ENCODE measurements at places on chromosomes 5 and 9.

- DNase-seq, result no peak
Measured at GRCh38 chr9:127707766-127708165, 978 bp downstream of the CFAP157 start.

DNA sequence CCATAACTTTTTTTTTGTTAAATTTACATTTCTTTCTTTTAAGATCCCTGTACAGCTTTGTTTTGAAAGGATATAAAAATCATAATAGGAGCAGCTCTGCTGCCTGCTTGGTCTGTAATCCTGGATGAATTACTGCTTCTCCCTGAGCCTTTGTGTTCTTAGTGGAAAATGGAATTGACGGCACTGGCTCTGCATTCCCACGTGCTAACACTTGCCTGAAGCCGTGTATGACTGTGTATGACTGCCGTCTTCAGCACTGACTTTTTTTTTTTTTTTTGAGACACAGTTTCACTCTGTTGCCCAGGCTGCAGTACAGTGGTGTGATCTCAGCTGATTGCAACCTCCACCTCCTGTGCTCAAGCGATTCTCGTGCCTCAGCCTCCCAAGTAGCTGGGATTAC is 4.8 kb downstream of the THG1L start:
- no peak for DNase-seq

GRCh38 chr5:119131530-119132304 is 60.8 kb downstream of the DMXL1 start:
- no peak for DNase-seq

- DNase-seq, result no peak
Measured at GRCh38 chr9:93463638-93464248, 10.4 kb upstream of the FAM120AOS start.

DNA sequence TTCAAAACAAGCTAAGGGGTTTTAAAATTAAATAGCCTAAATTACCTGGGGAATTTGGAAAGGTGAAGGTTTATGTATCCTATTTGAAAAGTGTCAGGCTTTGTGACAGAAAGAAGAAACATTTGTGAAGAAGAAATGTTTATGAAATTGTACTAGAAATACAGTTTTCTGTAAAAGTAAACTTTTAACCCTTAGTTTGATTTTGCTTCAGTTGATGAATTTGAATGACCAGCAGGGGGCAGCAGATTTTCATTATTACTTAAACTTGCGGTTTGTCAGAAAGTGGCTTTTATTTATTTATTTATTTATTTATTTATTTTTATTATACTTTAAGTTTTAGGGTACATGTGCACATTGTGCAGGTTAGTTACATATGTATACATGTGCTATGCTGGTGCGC is 58.1 kb downstream of the NNT start:
- DNase-seq, result no peak

- no peak for DNase-seq
Measured at GRCh38 chr9:7403839-7404487, 395.6 kb downstream of the DMAC1 start.

- no peak for DNase-seq
Measured at GRCh38 chr5:60010853-60011252, 117.3 kb upstream of the PDE4D start.

DNA sequence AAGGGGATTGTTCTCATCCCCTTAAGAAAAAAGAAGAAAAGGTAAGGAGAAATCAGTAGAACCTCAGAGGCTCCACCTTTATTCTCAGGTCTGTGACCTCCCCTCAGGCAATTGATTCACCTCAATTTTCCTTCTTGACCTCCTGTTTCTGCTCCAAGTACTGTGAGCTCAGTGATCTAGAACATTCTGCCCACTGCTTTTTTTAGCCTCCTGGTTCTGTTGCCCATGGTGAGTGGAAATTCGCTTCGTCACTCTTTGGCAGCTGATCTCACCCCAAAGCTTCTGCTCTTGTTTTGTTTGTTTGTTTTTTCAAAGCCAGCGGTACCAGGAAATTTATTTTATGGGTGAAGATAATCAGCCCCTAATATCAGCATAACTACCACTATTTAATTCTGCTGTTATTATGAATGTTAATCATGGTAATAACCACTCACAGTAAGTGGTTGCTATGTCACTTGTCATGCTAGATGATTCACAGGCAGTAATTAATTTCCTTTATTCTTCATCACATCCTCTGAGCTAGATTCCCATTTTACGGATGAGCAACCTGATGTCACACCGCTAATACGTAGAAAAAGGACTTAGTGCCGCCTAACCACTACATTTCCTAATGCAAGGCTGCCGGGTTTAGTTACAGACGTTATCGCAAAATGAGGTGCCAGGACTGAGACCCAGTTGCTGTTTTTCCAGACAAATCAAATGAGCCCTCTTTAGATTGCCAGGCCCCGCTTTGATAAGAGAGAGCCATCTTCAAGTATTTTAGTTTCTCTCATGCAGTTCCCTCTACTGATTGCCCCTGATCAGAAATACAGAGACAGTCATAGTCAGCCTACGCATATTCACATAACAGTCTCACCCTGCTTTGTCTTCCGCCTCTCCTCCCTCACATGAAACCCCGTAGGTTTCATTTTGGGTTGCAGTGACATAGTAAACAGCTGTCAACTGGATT is 78.2 kb downstream of the CYFIP2 start:
- DNase-seq, result no peak

- no peak for DNase-seq
Measured at GRCh38 chr5:141182248-141182647, at the start of gene PCDHB16. PCDHB16 (plus strand) TSS chr5:141182387; CDS start chr5:141182560, 173 bp downstream.

DNA sequence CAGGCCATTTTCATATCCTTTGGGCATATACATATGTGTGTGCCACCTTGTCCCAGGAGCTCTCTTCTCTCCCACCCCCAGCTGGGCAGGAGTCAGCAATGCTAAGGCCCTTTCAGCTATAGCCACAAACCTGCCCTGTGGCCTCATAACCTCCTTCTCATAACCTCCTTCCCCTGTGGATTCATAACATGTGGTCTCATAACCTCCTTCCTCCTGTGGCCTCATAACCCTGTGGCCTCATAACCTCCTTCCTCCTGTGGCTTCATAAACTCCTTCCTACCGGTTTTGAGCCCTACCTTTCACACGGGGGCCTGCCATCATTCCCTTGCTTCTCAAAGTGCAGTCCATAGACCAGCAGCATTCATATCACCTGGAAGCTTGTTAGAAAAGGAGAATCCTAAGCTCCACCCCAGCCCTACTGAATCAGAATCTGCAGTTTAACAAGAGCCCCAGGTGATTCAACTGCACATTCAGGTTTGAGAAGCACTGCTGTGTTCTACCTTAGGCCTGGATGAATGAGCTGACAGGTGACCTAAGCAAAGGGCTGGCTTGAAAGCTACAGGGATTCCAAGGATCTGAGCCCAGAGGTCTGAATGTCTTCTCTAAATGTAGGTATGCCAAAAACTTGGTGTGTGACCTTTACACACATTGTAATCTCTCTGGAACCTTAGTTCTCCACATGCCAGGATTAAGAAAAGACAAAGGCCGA is 41.9 kb upstream of the PLPP6 start:
- DNase-seq, result no peak

DNA sequence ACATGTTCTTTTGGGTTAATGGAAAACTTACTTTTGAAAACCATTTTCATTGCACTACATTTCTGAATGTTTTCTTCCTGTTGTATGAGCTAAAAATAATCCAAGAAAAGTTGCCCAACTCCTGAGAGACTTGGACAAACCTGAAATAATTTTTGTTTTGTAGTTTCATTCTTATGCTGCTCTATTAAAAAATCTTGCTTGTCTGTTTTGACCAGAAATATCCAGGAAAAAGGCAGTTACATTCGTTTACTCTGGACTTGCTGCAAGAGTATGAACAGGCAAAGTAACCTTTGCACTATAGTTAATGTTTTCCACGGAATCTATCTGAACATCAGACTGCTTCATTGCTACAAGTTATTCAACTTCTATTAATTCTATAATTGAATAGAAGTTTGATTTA is 200.1 kb upstream of the DAB2 start:
- no peak for DNase-seq

- DNase-seq, result no peak
Measured at GRCh38 chr9:126144196-126144595, 182.4 kb upstream of the MVB12B start.

- no peak for DNase-seq
Measured at GRCh38 chr5:155807884-155808576, 518.9 kb upstream of the SGCD start.

DNA sequence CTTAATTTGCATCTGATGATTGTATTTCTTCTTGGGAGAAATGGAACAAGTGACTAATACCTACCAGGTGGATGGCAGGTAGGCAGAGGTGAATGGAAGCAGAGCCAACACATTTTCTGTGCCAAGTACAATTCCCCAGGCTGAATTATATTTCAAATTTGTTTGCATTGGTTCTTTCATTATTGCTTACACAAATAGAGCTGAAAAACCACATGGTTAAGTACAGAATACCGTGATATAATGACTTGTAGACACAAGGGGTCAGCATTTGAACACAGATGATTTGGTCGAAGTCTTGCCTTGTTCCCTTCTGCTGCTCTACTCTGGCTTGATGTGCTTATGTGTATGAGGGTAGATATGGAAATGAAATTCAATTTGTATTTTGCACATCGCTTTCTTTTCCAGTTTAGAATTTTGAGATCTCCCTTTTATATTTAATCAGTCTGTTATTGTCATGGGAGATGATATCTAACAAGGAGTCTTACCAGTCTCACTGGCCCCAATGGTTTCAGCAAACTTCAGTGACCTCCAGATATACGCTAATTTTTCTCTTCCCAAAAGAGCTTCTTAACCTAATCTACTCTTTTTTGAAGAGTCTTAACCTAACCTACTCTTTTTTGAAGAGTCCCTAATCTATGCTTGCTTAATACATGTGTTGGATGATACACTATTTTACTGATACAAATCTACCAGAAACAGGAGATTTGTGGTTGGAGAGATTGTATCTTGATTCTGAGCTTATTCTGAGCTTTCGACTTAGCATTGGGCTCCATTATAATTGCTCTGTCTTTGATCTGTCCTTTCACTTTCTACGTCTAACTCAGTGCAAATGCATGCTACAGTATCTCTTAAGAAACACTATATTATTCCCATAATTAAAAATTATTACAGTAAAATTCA is 88.1 kb downstream of the PCSK1 start:
- DNase-seq, result no peak

DNA sequence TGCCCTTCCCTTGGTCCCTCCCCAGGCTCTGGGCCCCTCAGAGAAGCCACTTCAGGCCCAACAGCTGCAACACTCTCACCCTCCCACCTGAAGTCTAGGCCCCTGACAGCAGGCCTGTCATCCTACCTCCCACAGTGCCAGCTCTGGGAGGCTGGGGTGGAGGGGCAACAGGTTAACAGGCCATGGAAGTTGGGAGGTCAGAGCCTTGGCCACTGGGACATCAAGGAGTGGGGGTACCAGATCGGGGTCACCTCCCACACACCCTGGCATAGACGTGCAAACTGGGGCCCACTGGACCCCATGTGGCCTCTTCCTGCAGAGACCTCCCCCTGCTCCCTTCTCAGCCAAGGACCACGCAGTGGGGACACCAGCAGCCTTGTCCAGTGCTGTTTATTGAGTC is 2.8 kb downstream of the SSNA1 start:
- DNase-seq, result no peak

GRCh38 chr9:89435071-89435823 is 62.7 kb downstream of the SEMA4D start:
- DNase-seq, result no peak

DNA sequence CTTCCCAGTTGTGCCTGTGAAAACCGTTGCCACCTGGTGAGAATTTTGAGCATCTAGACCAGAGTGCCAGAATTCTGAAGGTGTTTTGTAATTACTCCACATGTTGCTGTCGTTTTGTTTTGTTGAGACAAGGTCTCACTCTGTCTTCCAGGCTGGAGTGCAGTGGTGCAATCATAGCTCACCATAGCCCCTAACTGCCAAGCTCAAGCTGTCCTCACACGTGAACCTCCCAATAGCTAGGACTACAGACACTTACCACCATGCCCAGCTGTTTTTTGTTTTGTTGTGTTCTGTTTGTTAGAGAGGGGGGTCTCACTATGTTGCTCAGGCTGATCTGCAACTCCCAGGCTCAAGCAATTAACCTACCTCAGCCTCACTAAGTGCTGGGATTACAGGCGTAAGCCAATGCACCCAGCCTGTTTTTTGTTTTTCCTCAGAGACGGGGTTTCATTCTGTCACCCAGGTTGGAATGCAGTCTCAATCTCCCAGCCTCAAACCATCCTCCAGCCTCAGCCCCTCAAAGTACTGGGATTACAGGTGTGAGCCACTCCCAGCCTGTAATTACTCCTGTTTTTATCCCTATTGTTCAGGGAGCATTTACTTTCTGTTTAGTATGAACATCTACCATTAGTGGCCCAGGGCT is 121.1 kb upstream of the DMRT1 start:
- no peak for DNase-seq

DNA sequence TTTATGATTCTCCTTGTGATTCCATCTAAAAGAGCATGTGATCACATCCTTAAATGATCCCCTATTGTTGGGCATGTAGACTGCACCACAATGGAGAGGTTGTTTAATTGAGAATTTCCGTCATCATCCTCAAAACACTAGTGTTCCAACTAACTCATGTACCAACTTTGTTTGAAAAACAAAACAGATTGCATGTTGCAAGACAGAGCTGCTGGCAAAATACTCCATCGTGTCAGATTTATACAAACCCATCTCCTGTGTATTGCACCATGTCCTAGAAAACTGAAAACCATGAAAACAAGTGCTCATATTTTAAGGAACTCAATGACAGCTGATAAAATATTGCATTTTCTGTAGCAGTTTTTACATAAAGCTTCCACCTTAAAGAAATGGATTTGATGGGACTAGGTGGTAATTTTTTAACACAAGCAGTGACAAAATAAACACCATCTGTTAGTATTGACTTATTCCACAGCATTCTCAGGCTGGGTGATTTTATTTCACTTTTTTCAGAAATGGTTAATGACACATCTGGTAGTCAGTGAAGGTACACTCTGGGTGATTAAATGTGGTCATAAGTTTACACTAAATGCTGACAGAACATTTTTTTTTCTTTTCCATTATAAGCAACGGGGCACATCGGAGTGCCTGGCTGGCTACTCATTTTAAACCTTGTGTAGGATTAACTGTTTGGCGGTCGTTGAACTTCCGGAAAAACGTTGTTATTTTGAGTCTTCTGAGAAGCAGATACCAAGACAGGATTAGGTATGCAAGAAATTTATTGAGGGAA is 602.9 kb upstream of the WWC1 start:
- no peak for DNase-seq

- DNase-seq, result no peak
Measured at GRCh38 chr9:72041775-72042194, 18.6 kb downstream of the C9orf57 start.

GRCh38 chr5:136703706-136704105 is 338.4 kb upstream of the TRPC7 start:
- DNase-seq, result no peak

All from T-helper 22 cell (primary cell).